ENCODE measurements at places on chromosomes 11 and 22.
A peak's percentile ranks its signal among the peaks of the same experiment; 100 is the strongest.

DNA sequence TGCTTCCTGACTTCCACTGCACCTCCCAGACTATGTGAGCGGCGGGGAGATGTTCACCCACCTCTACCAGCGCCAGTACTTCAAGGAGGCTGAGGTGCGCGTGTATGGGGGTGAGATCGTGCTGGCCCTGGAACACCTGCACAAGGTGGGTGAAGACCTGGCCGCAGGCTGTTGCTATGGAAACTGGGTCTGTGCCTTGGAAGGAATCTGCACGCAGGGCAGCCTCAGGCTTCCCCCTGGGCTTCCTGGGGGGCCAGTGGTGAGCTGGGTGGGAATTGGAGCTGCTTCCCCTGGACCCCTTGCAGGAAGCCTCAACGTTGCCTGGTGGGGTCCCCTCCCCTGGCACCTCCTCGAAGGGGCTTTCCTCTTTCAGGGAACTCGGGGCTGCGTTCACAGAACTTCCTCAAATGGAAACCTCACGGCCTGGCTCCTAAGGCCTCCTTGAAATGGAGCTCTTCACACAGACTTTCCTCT is 1.5 kb downstream of the RPS6KA4 start:
- no peak for DNase-seq

DNA sequence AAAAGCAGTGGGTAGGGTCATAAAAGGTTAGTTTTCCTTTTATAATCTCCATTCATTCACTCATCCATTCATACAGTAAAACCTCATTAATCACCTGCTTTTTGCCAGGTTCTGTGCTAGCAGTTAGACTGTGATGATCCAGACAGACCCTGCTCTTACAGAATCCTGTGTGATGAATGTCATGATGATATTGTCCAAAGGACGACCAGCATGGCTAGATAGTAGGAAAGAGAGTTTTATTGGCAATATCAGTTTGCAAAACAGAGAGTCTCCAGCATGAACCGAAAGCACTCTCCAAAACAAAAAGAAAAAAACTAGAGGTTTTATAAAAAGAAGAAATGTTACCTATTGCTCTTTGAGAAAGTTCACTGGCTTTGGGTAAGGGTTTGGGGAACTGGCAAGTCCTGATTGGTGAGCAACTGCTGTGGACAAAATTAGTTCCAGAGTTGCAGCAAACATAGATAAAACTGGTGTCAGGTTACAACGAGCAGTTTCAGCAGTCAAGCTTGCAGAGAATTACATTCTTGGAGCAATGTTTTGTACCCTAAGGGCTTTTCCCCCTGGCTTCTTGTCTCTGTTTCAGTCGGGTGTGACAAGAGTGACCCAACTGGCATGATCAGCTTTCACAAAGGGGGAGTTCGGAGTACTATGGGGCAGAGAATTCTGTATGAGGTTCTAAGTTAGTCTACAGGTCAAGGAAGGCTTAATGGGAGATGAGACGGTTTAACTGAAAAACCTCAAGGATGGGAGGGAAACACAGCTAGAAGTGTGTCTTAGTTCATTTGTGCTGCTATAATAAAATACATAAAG is 58.3 kb downstream of the HSD17B12 start:
- no peak for DNase-seq

GRCh38 chr22:35712672-35713071 is 5.0 kb upstream of the APOL5 start:
- DNase-seq = no peak

GRCh38 chr22:49763138-49763537 is 64.5 kb downstream of the BRD1 start:
- DNase-seq = no peak

- peak; percentile 69 for DNase-seq
Measured at GRCh38 chr22:50474710-50475651, at the start of gene SBF1. SBF1 (minus strand) TSS chr22:50475035; CDS start chr22:50474840, 195 bp downstream.

DNA sequence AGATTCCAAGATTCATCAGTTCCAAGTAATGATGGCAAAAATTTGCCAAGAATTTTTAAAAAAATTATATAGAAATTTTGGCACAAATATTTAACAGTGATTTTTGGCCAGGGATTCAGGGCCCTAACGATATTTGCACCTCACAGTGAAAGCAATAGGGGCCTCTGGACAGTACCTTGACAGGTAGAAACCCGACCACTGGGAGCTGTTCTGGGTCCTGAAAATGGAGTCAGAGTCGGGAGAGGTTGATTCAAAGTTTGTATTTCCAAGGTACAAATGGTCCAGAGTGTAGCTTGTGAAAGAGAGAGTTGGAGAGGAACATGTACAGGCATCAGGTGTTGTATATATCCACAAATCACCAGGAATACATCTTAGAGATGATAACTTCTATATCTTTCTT is 41.6 kb downstream of the MRGPRX2 start:
- DNase-seq = no peak

DNA sequence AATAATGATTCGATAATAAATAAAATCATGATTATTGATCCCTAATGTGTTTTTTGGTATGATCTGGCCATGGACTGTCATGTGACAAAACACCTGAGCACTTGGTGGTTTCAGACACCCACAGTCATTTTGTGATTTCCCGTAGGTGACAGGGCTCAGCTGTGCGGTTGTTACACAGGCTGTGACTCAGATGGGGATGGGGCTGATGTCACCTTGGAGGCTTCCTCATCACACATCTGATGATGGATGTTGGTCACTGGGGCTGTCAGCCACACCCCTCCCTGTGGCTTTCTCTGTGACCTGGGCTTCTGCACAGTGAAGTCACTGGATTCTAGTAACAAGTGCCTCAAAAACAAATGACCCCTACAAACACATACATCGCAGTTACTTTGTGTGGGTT is 995.1 kb downstream of the BRD1 start:
- DNase-seq = no peak

DNA sequence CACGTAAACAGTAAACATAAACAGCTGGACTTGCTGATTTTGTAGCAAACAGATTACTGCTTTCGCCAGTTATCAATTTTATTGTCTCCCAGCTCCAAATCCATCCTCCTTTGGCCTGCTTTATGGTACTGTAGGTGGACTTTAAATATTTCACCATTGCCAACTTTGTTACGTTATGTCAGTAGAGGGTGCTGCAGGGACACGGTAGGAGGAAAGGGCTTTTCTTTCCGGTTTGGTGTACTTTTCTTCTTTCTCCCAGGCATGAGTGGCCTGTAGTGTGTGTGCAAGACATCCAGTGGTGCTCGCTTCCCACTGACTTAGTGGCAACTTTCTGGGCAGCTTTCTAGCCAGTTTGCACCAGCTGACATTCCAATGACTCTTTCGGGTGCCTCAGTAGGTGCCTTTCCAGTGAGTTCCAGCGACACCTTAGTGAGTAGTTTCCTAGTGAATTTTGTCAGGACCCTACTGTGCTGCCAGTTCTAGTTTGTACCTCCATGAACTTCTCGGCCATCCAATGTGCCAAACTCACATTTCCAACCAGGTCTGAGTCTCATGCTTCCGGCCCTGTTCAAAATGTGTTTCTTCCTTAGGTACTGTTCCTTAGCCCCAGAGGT is 267.6 kb upstream of the TENM4 start:
- no peak for DNase-seq

DNA sequence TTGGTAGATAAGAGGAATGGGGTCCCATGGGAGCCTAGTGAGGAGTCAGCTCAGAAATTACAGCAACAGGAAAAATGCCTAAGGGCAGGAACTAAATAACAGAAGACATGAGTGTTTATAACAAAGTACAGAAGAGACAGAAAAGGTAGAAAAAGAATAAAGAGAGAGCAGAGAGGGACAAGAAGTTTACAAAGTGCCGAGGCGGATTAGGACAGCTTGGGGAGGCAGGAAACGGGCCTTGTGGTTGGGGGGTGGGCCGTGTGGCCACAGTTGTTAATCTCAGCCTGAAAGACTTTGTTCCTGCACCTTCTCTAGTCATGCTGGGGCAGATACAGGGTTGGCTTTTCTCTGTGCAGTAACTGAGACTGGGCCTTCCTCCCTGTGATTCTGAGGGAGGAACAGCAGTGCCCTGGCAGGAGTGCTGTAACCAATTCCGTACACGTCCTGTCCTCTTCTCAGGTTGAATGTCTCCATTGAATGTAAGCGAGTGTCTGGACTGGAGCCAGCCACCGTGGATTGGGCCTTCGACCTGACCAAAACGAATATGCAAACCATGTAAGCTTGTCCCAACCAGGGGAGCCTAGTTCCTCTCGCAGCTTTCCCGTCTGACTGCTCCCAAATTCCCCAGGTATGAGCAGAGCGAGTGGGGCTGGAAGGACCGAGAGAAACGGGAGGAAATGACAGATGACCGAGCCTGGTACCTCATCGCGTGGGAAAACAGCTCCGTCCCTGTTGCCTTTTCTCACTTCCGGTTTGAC is 13.2 kb downstream of the NAA40 start:
- no peak for DNase-seq

DNA sequence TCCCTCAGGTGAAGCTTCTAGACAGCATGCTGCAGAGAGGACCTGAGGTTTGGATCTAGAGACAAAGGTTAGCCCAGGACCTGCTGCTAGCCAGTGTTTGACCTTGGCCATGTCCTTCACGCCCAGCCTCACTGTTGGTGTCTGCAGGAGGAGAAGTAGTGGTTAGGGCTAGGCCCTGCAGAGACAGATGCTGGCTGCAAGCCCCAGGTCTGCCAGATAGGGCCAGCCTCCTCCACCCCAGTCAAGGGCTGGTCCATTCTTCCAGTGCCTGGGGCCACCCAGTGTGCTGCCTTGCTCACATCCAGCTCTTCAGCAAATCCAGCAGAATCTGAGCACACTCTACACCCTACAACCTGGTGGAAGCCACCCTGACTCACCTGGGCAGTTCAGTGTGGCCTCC is 21.5 kb upstream of the MIEF1 start:
- no peak for DNase-seq

- DNase-seq = no peak
Measured at GRCh38 chr22:42327462-42328129, 57.1 kb upstream of the TCF20 start.

- DNase-seq = no peak
Measured at GRCh38 chr11:98564881-98565280, 455.9 kb upstream of the CNTN5 start.

GRCh38 chr11:2142762-2143202 is 3.6 kb upstream of the IGF2 start:
- DNase-seq = no peak

DNA sequence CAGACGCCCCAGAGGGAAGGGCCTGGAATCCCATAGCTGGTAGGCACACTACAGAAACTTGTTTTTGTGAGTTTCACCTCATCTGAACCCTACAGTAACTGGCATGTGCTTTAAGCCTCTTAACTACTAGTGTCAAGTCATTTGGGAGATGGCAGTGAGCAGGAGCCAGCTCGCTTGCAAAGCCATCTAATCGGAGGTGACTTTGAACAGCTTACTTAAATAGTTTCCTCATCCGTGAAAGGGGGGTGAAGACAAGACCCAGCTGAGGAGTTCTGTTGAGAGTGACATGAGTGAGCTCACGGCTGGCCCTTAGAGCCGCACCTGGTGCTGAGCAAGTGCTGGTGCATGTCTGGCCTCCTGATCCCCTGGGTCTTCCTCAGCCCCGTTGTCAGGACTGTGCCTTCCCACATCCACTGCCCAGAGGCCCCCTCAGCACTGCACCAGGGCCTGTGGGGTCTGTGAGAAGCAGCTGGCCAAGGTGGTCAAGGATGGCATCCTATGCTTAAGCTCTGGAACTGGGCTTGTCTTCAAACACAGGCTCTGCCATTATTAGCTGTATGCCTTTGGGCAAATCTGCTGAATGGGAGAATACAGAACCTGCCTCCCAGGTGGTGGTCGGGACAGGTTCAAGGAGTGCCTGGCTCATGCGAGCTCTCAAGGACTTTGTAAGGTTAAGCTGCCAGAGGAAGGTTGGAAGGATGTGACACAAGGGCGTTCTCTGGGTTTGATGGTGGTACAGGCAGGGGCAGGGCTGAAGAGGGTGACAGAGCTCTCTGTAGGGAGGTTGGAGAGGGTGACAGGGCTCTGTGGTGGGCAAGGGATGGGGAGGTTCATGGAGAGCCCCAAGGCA is 27.3 kb downstream of the INCENP start:
- no peak for DNase-seq

DNA sequence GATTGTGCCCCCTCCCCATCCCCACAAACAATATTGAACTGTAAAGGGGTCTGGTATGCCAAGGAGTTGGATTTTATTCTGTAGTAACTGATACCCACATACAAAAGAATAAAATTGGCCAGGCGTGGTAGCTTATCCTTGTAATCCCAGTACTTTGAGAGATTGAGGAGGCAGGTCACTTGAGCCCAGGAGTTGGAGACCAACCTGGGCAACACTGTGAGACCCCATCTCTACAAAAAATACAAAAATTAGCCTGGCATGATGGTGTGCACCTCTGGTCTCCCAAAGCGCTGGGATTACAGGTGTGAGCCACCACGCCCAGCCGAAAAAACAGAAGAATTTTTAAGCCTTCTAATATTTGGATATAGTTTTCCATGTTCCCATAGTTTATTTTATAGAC is 4.2 kb upstream of the GLB1L3 start:
- no peak for DNase-seq

GRCh38 chr11:111737444-111738210 is 28.6 kb downstream of the PPP2R1B start:
- no peak for DNase-seq

GRCh38 chr22:39643311-39644083 is 72.9 kb downstream of the CACNA1I start:
- no peak for DNase-seq
